Ovary (tissue), 10 donors: ENCODE measurements at places on chromosomes 6 and 20.

DNA sequence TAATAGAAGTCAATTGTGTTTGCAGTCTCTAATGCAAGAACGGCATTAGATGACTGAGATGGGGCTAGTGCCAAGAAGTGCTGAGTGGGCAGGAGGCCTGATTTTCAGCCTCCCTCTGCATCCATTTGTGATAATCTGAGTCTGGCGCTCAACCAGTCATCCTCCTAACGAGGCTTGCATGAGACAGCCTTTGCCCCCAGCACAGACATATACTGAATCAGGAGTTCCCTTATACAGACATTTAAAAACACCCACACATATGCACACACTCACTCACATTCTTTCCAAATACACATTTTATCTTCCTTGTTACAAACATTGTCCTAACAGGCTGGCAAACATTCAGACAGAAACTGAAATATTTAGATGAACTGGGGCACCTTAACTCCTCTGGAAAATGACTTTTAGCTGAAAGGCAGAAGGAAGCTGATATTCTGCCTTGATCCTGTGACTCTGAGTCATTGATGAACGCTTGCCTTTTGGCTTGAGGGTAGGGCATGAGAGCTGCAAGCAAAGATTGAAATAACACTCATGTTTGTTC is 562.3 kb downstream of the DHX35 start:
- H3K36me3 ChIP-seq: no peaks in the 10 kb centered on the region
- no peaks in the 10 kb centered on the region for H3K27me3 ChIP-seq
- H3K4me1 ChIP-seq: no peaks in the 10 kb centered on the region
- H3K4me3 ChIP-seq: no peak overlapping the region
- no peak overlapping the region for H3K27ac ChIP-seq

GRCh38 chr20:34564833-34565232 is 6.3 kb downstream of the MAP1LC3A start:
- no peaks in the 10 kb centered on the region for H3K36me3 ChIP-seq
- no peaks in the 10 kb centered on the region for H3K27me3 ChIP-seq
- no peaks in the 10 kb centered on the region for H3K4me1 ChIP-seq
- H3K4me3 ChIP-seq: no peak overlapping the region
- no peak overlapping the region for H3K27ac ChIP-seq
- no peak for DNase-seq

- no peaks in the 10 kb centered on the region for H3K36me3 ChIP-seq
- no peaks in the 10 kb centered on the region for H3K4me1 ChIP-seq
- no peak overlapping the region for H3K27ac ChIP-seq
- DNase-seq: no peak
- H3K27me3 ChIP-seq: no peaks in the 10 kb centered on the region
Measured at GRCh38 chr20:43379239-43379917, 78.3 kb upstream of the SRSF6 start.

- H3K27me3 ChIP-seq: no peaks in the 10 kb centered on the region
- no peak overlapping the region for H3K27ac ChIP-seq
- no peaks in the 10 kb centered on the region for H3K36me3 ChIP-seq
- no peak for DNase-seq
Measured at GRCh38 chr6:105212587-105212986, 32.8 kb upstream of the POPDC3 start.

GRCh38 chr20:24741493-24742072 is 207.5 kb upstream of the CST7 start:
- H3K4me3 ChIP-seq: no peak overlapping the region
- no peaks in the 10 kb centered on the region for H3K27me3 ChIP-seq
- H3K36me3 ChIP-seq: no peaks in the 10 kb centered on the region
- no peak for DNase-seq
- no peak overlapping the region for H3K27ac ChIP-seq
- no peaks in the 10 kb centered on the region for H3K4me1 ChIP-seq

DNA sequence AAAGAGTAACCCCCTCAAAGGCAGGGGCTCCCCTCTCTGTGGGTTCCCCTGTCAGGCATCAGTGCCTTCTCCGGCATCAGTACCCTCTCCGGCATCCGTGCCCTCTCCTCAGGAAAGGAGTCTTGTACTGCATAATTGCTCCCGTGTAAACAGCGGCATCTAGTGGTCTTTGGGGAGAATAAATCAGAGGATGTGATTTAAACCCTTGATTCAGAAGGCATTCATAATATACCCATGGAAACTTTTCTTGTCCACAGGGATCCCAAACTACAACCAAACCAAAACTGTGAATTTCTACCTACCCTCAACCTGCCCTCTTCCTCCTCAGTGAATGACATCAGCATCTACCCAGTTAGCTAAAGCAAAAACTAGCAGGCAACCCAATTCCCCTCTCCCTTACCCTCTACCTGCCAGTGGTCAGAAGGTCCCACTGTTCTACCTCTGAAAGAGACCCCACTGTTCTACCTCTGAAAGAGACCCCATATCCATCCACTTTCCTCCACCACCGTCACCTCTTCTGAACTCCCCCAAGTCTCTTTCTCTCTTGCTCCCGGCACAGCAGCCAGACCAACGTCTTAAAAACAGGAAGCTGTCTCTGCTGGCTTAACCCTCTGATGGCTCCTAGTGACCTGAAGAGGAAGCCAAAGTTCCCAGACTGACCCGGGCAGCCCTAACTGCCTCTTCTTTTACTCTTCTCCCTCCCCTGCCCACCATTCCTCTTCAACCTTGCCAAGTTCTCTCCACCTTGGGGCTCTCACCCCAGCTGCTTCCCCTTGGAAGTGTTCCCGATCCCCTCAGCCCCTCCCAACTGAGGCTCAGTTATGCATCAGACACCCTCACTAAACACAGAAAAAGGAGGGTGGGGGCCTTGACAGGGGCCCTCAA is 27.2 kb downstream of the UBE2V1 start:
- no peak overlapping the region for H3K4me3 ChIP-seq
- H3K27ac ChIP-seq: no peak overlapping the region
- no peaks in the 10 kb centered on the region for H3K27me3 ChIP-seq
- H3K4me1 ChIP-seq: peaks cover 11% of the 10 kb centered on the region

DNA sequence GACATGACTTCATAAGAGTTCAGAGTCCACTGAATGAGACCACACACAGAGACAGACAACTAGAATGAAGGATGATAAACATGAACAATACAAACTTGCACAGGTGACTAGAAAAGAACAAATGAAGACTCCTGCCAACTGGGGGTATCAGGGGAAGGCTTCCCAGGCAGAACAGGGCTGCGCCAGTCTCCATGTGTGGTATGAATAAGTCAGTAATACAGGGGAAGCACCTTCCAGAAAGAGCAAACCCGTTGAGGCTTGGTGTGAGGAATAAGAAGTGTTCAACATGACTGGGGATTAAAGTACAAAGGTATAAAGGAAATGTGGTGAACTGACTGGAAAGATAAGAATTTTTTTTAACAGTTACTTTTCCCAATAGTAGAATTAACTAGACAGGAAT is 3.7 kb upstream of the SLC17A2 start:
- DNase-seq: no peak
- no peak overlapping the region for H3K4me3 ChIP-seq
- no peak overlapping the region for H3K27ac ChIP-seq
- no peaks in the 10 kb centered on the region for H3K36me3 ChIP-seq

DNA sequence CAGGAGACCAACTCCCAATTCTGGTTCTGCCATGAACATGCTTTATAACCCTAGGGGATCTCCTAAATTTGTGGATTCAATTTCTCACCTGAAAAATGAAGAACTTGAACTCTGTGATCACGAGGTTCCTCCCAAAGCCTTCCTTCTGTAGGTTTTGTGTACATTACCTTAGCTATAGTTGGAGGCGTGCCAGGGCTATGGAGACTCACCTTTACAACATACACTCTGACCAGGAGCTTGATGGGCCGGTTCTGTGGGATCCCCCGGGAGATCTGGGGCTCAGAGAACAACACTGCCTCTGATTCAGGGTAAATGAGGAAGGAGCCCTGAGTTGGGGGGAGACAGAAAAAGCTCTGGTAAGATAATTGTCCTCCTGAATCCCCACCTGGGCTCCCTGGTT is 34.1 kb downstream of the ERGIC3 start:
- H3K4me1 ChIP-seq: no peaks in the 10 kb centered on the region
- H3K27ac ChIP-seq: no peak overlapping the region
- no peaks in the 10 kb centered on the region for H3K27me3 ChIP-seq
- no peaks in the 10 kb centered on the region for H3K36me3 ChIP-seq
- no peak for DNase-seq

- H3K4me3 ChIP-seq: no peak overlapping the region
- H3K27ac ChIP-seq: no peak overlapping the region
- no peaks in the 10 kb centered on the region for H3K36me3 ChIP-seq
- peaks cover 10% of the 10 kb centered on the region for H3K4me1 ChIP-seq
Measured at GRCh38 chr6:16139556-16139955, 10.7 kb downstream of the MYLIP start.

DNA sequence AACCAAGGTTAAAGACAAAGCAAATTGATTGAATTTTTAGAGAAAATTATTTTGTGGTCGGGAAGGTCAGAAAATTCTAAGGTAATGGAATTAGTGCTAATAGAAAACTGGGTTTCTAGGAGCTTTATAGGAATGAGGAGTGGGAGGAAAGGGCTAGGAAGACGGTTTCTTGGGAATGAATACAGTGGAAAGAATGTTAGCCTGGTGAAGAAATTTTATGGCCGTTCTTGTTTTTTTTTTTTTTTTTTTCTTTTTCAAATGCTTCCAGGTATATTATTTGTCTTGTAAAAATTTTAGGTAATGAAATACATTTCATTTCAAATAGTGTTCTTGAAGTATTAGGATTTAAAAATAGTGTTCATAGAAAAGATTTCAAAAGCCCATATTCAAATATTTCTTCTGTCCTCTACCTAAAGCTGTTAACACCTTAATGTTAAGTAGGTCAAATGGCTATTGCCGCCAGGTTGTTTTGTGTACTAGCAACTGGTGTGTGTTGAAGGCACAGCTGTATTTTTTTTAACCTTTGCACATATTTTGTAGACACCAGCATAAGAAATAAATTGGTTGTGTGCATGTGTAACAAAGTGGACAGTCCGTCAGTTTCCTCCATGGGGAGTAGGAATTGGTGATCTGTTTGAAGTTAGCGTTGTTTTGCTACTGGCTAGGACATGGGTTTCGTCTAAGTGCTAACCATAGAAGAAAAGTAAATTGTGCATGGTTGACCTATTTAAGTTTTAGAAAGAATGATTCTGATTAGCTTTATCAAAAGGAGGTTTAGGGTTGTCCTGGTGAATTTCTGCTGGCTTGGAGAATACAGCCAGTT is 32.3 kb downstream of the AFDN start:
- no peaks in the 10 kb centered on the region for H3K36me3 ChIP-seq
- peaks cover 8% of the 10 kb centered on the region for H3K4me1 ChIP-seq
- H3K4me3 ChIP-seq: no peak overlapping the region
- no peak overlapping the region for H3K27ac ChIP-seq

- no peaks in the 10 kb centered on the region for H3K36me3 ChIP-seq
- no peak overlapping the region for H3K4me3 ChIP-seq
- H3K4me1 ChIP-seq: no peaks in the 10 kb centered on the region
- no peak for DNase-seq
- H3K27me3 ChIP-seq: no peaks in the 10 kb centered on the region
Measured at GRCh38 chr20:48523191-48523995, 304.4 kb downstream of the PREX1 start.

- no peak for DNase-seq
- H3K4me3 ChIP-seq: no peak overlapping the region
- no peaks in the 10 kb centered on the region for H3K27me3 ChIP-seq
- peak overlapping the region; percentile 12 for H3K27ac ChIP-seq
- H3K36me3 ChIP-seq: no peaks in the 10 kb centered on the region
- peaks cover 5% of the 10 kb centered on the region for H3K4me1 ChIP-seq
Measured at GRCh38 chr6:133623621-133624020, 265.3 kb upstream of the TCF21 start.
